ENCODE measurements at places on chromosomes 13 and 19.

DNA sequence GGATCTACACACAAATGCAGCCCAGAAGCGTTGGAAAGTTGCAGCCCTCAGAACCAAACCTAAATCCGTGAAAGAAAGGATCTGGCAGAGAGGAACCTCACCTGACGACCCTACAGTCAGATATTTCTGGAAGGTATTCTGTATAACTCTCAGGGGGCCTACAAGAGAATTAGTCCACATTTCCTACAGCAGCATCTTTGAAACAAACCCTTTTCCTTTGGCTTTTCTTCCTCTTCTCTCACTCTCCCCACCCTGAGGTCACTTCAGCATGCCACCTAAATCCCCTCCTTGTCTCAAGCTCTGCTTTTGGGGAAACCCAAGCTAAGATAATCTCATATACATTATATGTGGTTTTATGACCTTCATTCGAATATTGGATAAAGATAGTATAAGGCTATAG lies 719.0 kb upstream of the MIR17HG start:
- no peak for DNase-seq

DNA sequence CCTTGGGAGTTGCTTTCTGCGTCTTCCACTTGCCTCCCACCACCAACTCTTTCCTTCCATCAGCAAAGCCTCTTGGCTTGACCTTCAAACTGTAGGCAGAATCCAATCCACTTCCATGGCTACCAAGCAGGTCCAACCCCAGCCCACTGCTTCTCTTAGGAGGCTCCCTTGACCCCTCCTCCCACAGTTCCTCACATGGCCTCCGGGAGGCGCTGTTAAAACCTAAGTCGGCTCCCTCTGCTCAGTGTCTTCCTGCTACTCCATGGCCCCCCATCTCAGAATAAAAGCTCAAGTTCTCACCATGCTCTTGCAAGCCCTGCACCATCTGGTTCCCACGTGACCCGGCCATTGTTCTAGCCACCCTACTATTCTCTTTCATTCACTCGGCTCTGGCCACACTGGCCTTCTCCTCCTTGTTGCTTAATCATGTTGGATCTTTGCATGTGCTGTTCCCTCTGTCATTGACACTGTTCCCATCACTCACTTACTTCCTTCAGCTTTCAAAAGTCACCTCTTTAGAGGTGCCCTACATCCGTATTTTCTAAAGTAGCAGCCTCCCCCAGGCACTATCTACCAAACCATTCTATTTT lies 7.5 kb downstream of the IZUMO2 start:
- no peak for DNase-seq

- no peak for DNase-seq
Observed at GRCh38 chr13:31209841-31210210, 10.1 kb downstream of the B3GLCT start.

DNA sequence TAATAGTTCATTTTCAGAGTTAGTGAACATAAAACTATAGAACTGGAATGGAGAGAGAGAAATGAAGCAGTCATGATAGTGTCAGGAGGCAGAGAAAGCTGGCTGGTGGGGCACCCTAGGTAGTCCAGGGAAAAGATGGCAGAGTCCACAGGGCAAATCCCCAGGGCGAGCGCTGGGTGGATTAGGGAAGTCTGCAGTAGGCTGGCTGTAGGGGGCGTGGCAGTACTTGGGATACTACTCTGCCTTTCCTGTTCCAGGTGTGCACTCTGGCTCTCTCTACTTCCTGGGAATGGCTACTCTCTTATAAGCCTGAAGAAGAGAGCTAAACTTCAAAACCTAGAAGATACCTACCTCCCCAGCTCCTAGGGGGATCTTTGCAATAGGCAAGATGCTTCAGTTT lies 232.9 kb upstream of the SLC10A2 start:
- DNase-seq: no peak

GRCh38 chr19:31253526-31254179 lies 95.6 kb downstream of the TSHZ3 start:
- DNase-seq: no peak

GRCh38 chr13:99501848-99502301 lies 603 bp downstream of the TM9SF2 start:
- no peak for DNase-seq

- DNase-seq: no peak
Observed at GRCh38 chr19:16000024-16000663, 51.3 kb downstream of the OR10H4 start.
